NCI-H2081 (cell line): ENCODE measurements at places on chromosomes 7 and 10.

DNA sequence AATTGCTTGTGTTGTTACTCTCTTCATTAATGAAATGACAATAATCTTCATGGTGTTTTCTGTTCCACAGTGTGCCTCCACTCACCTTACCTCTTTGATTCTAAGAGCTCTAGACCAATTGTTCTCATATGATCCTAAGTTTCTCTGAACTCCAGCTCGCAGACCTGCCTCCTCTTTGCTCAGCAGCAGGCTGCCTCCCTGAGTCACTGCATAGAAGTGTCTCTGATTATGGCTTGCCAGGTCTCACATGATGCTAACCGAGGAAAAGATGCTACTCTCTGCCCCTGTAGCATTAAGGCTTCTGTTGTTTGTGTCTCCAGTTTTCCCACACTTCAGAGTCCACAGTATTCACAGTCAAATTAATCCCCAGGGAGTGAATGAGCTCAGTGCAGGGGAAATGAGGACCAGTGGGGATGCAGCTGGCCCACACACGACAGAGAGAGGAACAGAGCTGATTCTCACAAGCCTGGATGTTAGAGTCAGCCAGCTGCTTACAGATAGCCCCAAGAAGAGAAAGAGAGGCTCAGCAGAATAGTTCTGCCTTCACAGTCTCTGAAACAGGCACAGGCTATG lies 145.9 kb upstream of the EGR2 start:
- DNase-seq: no peak

GRCh38 chr7:133481676-133482075 lies 228.8 kb downstream of the EXOC4 start:
- no peak for DNase-seq

DNA sequence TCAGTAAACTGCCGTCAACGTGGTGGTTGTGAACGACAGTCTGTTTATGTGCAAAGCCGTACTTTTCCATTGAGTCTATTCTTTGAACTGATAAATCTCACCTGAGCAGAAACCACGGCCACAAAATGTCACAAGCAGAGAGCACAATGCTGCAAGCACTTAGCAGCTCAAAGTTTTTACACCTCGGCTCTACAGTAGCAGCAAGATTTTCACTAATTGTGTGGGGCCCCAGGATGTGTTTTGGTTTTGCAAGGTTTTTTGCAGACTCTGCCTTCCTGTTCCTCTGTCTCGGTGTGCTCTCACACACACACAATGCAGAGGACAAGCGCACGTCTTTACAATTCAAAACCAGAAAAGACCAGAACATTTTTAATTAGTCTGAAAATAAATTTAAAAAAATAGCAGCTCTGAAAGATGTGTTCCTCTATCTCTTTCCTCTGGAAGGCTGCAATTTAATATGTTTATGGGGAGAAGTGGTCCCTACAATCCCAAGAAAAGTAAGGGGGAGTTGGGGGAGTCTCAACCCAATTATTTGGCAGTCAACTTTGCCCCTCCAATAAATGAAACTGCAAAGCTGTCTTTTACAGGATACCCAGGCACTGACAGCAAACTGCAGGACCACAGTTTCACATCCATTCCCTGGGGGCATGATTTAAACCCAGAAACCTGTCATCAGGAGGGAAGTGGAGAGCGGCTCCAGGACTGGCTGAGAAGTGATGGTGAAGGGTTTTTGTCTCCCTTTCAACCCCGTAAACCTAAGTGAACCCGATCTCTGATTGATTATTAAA lies 73.8 kb upstream of the SFMBT2 start:
- no peak for DNase-seq

- DNase-seq: no peak
Measured at GRCh38 chr10:119112056-119112455, 8.1 kb downstream of the DENND10 start.

DNA sequence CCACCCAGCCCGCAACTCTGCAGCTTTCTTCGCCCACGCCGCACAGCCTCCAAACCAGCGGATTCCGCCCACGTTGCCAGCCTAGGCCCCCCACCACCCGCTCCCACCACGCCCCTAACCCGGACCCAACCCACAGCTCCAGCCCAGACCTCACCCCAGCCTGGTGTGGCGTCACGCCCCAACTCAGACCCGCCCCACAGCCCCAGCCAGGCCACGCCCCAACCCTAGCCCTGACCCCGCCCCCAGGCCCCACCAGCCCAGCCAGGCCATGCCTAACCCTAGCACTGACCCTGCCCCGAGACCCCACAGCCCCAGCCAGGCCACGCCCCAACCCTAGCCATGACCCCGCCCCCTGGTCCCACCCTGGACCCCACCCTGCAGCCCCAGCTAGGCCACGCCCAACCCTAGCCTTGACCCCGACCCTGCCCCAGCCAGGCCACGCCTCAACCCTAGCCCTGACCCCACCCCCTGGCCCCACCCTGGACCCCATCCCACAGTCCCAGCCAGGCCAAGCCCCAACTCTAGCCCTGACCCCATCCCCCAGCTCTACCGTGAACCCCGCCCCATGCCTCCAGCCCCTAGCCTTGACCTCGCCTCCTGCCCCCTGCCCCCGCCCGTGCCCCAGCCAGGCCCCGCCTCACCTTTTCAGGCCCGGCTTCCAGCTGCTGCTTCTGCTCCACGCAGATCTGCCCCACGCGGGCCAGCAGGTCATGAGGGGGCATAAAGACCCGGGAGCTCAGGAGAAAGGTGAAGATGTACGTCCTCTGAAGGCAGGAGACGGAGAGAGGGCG lies 64.0 kb downstream of the RASGEF1A start:
- no peak for DNase-seq

DNA sequence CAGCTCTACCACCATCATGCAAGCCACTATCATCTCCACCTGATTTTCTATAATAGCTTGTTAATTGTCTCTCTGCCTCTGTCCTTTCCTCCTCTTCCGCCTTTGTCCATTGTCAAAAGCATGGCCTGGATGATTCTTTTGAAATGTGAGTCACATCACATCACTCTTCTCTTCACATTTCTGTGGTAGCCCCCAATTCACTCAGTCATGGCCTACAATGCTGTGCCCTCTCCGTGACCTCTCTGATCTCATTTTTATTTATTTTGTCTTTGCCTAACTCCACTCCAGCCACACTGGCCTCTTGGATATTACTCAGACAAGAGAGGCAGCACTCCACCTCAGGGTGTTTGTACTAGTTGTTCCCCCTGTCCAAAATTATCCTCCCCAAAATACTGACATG lies 4.9 kb upstream of the ABCB4 start:
- no peak for DNase-seq

GRCh38 chr10:91328320-91328984 lies 81.7 kb upstream of the HECTD2 start:
- no peak for DNase-seq

DNA sequence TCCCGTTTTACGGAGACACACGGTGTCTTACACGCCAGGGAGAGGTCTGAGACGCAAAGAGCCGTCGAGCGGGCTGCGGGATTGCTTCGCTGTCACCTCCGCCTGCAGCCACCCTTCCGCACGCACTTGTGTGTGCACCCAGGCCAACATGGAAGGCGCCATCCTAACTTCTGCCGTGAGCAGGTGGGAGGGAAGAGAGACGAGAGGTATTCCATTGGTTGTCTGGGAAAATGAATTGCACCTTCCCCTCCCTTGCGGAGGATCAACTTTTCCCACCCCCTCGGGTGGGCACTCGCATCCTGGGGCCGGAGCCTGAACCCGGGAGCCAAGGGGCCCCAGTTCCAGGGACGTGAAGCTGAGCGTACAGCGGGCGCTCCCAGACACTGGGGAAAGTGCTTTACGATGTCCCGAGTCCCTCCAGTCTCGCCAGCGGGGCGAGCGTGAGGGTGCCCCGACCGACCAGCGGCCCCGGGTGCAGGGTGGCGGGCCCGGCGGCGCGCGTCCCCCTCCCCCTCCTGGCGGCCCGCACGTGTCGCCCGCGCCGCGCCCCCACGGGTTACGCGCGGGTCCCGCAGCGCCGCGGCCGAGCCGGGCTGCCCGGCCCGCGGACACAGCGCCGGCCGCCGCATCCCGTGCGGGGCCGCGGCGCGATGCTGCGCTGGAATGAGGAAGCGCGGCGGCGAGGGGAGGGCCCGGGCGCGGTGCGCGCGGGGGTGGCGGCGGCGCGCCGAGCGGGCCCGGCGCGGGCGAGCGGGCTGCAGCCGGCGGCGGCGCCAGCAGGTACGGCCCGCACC lies 984 bp upstream of the IKZF1 start:
- no peak for DNase-seq

DNA sequence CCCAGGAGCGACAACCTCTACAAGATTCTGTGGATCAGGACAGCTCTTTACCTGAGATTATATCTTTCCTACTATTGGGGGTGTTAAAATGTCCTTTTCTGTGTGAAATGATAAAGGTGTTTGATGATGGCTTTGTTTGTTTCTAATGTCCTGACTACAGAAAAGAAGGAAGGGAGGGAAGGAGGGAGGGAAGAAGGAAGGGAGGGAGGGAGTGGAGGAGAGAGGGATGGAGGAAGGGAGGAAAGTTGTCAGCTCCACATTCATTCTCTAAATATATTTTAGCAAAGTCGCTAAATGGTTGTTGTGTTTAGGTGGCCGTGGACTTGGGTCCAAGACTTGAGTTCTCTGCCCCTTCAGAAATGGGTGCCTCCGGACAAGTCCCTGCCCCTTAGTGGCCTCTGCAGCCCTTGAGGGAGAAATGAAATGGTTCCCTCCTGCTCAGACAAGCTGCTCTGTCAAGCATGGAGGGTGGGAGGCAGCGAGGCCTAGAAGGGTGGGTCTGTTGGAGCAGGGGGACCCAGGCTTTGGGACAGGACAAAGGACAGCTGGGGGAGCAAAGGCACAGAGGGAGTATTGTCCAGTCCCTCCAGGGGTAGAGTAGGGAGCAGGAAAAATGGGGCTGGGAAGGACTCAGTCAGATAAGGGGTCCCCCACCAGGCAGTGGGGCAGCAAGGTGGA lies 4.4 kb downstream of the RGS10 start:
- no peak for DNase-seq

- DNase-seq: no peak
Measured at GRCh38 chr10:69220507-69220906, 375 bp downstream of the HKDC1 start.
